Endothelial cell of umbilical vein (primary cell): ENCODE measurements at places on chromosomes 7 and 10.

- peak; percentile 53 for DNase-seq
Observed at GRCh38 chr10:117373823-117374505, 1.3 kb downstream of the PDZD8 start.

DNA sequence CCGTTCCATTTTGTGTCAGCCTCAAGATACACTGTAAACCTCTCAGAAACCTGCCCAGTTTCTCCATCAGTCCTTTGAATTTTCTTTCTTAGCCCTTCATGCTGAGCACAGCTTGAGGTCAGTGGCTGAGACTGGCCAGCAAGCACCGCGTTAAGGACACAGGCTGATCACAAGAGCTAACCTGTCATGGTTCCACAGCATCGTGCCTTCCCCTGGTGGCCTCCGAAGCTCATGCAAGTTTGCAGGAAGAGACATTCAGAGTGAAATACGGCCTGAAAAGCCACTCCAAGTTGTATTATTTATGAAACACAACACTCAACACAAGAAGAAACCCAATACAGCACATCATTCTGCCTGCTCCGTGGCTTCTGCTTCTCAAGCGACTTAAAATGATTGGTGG lies 57.0 kb upstream of the PFKP start:
- no peak for DNase-seq

DNA sequence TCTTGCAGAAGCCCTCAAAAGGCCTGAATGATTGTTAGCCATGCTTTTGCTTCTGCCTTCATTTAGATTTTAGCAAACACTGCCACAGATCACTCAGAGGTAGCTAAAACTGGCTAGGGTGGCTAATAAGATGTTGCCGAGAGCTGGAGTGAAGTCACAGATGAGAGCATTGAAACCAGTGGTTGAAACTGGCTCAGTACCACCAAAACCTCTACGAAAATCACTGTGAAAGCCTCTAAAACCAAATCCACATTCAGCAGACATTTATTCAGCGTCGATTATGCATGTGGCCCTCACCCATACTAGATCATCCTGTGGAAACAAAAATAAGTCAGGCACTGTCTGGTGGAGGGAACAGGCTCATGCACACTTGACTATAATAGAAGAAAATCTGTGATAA lies 50.8 kb downstream of the PIK3CG start:
- DNase-seq, result no peak

- peak; percentile 25 for DNase-seq
Observed at GRCh38 chr7:31883761-31884164, 186.4 kb downstream of the PDE1C start.

GRCh38 chr10:102811346-102811745 lies 25.9 kb downstream of the CYP17A1 start:
- DNase-seq, result no peak

DNA sequence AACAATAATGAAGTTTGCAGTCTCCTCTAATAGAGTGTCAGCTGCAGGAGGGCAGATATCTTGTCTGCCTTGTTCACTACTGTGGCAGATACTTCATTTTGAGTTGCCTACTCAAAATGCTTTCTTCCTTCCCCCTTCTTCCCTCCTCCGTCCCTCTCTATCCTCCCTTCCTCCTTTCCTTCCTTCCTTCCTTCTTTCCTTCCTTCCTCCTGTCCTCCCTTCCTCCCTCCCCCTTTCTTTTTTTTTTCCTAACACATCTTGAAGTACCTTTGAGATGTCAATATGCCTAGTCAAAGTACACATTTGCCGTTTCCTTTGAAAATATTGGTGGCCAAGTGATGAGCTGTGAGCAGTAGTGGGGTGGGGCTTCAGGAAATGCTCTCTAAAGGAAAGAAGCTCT lies 18.7 kb upstream of the ST7 start:
- DNase-seq, result no peak

GRCh38 chr10:97759946-97760345 lies 11.9 kb downstream of the SFRP5 start:
- DNase-seq, result no peak

- DNase-seq, result no peak
Observed at GRCh38 chr10:31383810-31384588, 65.0 kb downstream of the ZEB1 start.

- DNase-seq, result no peak
Observed at GRCh38 chr10:16779384-16779915, 37.8 kb downstream of the RSU1 start.

GRCh38 chr10:127168261-127168660 lies 28.1 kb downstream of the INSYN2A start:
- DNase-seq, result no peak

DNA sequence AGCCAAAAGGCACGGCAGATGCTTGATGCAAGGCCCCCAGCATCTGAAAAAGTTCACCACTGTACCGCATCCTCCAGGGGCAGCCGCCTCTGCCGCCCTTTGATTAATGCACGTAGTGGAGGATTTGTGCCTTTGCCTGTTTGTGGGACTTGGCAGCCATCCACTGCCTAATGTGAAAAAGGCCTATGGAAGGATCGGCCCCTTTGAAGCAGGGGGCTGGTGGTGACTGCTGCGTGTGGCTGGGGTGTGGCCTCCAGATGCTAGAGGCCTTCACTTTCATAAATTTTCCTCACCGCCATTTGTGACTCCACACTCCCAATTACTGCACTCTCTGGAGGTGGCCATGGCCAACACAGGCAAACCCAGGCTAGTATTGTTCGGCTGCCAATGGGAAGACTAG lies 226.0 kb downstream of the BMPER start:
- no peak for DNase-seq

GRCh38 chr10:86288695-86289576 lies 77.7 kb downstream of the GRID1 start:
- DNase-seq, result no peak

- no peak for DNase-seq
Observed at GRCh38 chr7:25953859-25954258, 198.1 kb upstream of the NFE2L3 start.

- peak; percentile 26 for DNase-seq
Observed at GRCh38 chr7:117458977-117459583, 20.7 kb upstream of the CFTR start.

DNA sequence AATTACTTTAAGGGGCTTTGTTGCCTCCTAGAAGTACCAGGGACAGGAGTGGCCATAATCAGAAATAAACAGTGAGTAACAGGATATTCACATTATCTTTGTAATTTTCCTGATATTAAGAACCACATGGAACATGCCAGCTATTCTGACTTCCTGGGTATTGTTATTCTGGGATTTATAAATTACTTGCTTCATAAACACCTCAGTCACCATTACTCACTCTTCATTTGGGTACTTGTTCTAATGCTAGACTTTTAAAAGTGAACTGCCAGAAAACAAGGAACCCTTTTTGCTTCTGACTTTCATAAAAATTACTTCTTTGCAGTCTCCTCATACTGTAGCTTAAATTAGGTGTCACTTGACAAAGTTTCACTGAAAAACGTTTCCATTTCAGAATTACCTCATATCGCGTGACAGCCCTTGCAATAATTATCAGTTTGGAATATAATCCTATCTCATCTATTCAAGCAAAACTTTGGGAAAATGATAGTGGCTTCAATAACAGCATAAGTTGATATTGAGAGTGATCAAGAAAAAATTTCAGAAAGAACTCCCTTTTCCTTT lies 29.8 kb downstream of the CABCOCO1 start:
- DNase-seq, result peak; percentile 47

DNA sequence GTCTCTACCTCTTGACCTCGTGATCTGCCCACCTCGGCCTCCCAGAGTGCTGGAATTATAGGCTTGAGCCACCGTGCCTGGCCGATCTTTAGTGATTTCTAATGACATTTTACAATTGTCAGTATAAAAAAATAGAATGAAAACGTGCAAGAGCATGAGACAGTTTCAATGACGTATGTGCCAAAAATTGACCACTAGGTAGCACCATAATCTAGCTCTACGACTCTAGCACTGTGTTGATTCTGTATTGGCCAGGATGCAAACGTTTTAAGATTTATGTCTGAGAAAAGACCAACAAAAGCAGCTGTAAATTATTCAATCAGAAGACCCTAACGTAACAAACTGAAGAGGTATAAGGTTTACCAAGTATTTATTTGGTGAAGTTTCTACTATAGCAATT lies 25.4 kb upstream of the EXOC6 start:
- DNase-seq, result peak; percentile 92

DNA sequence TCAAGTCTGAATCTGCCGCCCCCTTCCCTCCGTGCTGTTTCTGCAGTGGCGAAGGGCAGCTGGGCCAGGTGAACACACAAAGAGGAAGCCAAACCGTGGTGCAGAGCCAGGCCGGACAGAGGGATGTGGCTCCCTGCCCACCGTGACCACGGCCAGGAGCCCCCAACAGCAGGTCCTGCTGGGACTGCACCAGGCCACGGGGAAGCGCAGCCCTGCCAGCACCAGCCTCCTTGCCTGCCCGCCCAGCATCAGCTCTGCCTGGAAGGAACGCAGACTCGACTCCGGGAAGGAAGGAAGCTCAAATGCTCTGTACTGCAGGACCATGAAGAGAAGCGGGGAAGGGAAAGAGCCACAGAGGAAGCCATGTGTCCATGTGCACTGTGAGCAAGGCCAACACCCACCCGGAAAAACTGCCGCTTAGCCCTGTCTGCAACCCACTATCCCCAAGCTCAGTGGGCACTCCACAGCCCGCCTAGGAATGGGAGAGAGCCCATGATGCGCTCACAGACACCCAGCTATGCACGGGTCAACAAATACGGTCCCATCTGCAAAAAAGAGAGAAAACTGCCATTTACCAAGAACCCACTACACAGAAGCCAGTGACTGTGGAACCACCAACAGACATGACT lies 19.0 kb downstream of the GPER1 start:
- no peak for DNase-seq

- DNase-seq, result no peak
Observed at GRCh38 chr10:86533328-86533727, 11.7 kb upstream of the WAPL start.

- DNase-seq, result no peak
Observed at GRCh38 chr7:65978891-65979582, 3.0 kb downstream of the GUSB start.

GRCh38 chr10:58574058-58574457 lies 61.4 kb downstream of the BICC1 start:
- DNase-seq, result no peak

GRCh38 chr10:69916118-69916517 lies 114.4 kb downstream of the COL13A1 start:
- no peak for DNase-seq

- DNase-seq, result no peak
Observed at GRCh38 chr10:133537546-133538545, 10.7 kb downstream of the CYP2E1 start.

GRCh38 chr7:1426474-1426873 lies 32.8 kb downstream of the MICALL2 start:
- DNase-seq, result no peak

GRCh38 chr7:70649323-70649722 lies 482.6 kb upstream of the GALNT17 start:
- no peak for DNase-seq

GRCh38 chr7:11492307-11492706 lies 339.7 kb downstream of the THSD7A start:
- DNase-seq, result peak; percentile 63

GRCh38 chr10:112605063-112605462 lies 158.0 kb downstream of the VTI1A start:
- DNase-seq, result no peak

GRCh38 chr7:38927751-38928150 lies 18.8 kb upstream of the VPS41 start:
- DNase-seq, result peak; percentile 7

DNA sequence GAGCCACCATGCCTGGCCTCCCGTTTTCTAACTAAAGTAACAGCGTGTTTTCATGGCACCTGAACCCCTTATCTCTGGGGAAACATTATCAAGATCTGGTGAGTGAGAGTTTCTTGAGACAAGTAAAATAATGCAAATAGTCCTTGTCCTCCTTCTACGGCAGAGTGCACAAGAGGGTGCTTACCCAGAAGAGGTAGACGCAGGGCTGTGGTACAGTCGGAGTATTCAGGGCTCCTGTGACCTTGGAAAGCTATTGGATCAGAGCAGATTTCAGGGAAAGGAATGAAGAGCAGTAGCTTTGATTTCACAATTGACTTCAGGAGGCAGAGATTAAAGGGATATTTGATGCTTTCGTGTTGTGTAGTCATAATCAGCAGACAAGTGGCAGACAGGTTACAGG lies 269.1 kb downstream of the ZNF248 start:
- no peak for DNase-seq

DNA sequence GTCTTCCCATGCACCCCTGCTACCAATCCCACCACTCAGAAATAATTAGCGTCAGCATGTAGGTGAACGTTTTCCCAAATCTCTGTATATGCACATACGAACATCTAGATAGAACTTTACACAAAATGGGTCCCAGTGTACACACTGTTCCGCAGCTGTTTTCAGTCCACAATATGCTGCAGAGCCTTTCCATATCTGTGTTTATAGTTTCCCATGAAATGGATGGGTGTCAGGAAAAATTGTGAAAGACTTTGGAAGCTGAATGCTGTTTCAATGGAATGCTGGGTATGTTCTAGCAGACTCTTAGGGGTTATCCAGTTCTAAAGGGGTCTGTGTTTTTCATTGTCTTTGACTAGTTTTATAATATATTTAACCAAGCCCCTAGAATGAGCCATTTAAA lies 13.8 kb downstream of the GRK5 start:
- DNase-seq, result no peak

DNA sequence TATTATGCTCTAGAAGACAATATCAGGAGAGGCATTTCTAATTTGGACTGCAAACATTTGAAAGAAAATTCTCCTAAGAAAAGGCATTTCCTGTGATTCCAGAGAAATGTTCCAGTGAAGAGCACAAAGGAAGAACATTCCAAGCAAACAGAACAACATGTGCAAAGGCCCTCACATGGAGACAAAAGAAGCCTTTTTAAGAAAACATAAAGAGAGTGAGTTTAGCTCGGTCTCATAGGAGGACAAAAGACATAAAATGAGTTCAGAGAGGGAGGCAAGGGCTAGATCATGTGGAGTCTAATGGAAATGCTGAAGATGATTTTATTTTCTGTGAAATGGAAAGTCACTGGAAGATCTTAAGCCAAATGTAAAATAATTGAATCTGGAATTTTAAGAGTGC lies 269.8 kb upstream of the HGF start:
- peak; percentile 53 for DNase-seq

DNA sequence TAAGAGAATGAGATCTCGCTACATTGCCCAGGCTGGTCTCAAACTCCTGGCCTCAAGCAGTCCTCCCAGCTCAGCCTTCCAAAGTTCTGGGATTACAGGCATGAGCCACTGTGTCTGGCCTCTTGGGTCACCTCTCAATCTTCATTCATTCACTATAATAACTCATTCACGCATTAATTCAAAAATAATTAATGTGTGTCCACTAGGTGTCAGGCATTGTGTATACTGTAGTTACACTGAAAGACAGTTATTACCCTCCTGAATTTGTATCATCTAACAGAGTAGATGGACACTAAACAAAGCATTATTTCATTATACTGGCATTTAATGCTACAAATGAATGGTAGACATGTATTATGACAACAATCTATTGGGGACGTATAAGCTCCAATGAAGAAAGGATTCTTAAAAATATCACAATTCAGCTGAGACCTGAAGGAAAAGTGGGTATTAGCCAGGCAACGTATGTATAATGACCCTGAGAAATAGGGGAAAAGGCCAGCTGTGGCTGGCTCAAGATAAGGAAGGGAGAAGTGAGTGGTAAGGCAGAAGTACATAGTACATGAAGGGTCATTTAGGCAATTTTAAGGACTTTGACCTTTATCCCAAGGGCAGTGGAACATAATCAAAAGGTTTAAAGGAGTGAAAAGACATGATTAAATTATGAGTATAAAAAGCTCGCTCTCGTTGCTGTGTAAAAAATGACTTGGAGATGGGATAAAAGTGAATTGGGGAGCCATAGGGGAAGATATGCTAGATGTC lies 150.7 kb downstream of the BTAF1 start:
- peak; percentile 50 for DNase-seq
